ENCODE measurements at places on chromosomes 12 and 14.
A peak's percentile ranks its signal among the peaks of the same experiment; 100 is the strongest.

DNA sequence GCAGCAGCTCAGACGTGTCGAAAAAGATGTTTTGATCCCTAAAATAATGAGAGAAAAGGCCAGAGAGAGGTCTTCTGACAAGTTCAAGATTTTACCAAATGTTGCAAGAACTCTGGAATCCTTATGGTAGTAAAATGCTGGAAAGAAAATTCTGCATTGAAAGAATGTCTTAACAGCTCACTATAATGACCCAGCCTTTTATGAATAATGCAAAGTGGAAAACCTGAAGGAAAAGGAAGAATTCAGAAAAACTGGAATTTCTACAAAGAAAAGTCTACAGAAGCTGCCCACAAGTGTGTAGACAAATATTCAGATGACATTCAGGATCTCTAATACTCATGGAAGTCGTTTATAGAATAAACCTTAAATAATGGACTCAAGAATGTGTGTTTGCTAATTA is 1.8 kb upstream of the CCDC88C start:
- no peak for DNase-seq

GRCh38 chr14:54718046-54718445 is 151.1 kb downstream of the SAMD4A start:
- no peak for DNase-seq

GRCh38 chr14:44901696-44902095 is 60.1 kb downstream of the KLHL28 start:
- DNase-seq, result no peak

- no peak for DNase-seq
Measured at GRCh38 chr12:86230516-86231146, 25.6 kb downstream of the MGAT4C start.

DNA sequence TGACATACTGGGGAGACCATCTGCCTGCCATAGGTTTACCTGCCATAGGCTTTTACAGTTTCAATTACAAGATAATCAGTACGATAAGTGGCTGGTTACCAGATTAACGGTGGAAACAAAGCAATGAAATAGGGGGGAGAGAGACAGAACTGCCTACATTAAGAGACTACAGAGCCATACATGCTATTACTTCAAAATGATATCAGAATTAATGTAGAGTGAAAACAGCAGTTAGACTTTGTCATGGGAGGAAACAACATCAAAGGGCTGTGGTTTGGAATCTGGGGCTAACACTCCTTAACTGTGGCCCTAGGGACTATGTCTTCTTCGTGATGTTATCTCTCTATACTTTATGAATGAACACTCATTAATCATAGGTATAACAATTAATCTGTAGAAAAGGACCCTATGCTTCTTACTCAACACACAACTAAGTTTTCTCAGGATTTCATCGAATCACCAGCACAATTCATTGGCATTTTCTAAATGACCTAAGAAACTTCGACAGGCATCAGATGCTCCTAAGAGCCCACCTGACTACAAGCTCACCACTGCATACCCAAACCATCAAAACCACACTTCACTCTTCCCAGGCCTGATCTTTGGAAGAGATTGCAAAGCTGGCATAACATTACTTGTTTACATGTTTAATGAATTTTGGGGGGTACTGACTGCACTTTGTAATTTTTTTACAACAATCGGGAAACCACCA is 475.6 kb upstream of the SOX5 start:
- DNase-seq, result no peak

GRCh38 chr14:92962831-92963095 is 39.8 kb downstream of the CHGA start:
- no peak for DNase-seq

- DNase-seq, result no peak
Measured at GRCh38 chr12:75707983-75708382, 196.6 kb upstream of the KRR1 start.

DNA sequence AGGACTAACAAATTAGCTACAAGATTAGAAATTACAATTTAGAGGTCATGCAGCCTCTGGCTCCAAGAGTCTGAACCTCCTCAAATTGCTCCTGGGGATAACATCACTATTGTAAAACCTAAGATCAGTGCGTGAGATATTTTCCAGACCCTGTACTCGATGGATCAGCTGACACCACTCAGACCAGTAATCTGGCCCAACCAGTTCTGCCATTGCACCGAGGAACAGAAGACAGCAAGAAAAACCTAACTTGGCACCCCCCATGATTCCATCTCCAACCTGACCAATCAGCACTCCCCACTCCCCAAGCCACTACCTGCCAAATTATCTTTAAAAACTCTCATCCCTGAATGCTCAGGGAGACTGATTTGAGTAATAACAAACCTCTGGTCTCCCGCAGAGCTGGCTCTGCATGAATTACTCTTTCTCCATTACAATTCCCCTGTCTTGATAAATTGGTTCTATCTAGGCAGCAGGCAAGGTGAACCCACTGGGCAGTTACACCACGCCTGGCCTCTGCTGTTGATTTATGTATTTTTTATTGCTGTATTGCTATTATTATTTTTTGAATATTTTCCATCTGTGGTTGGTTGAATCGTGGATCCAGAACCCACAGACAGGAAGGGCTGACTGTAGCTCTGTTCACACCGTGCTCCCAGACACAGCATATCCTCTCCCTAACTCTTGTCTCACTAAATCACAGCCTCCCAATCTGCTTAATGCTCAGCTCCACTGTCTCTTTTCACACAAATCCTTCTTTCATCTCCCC is 9.2 kb downstream of the HEBP1 start:
- no peak for DNase-seq

DNA sequence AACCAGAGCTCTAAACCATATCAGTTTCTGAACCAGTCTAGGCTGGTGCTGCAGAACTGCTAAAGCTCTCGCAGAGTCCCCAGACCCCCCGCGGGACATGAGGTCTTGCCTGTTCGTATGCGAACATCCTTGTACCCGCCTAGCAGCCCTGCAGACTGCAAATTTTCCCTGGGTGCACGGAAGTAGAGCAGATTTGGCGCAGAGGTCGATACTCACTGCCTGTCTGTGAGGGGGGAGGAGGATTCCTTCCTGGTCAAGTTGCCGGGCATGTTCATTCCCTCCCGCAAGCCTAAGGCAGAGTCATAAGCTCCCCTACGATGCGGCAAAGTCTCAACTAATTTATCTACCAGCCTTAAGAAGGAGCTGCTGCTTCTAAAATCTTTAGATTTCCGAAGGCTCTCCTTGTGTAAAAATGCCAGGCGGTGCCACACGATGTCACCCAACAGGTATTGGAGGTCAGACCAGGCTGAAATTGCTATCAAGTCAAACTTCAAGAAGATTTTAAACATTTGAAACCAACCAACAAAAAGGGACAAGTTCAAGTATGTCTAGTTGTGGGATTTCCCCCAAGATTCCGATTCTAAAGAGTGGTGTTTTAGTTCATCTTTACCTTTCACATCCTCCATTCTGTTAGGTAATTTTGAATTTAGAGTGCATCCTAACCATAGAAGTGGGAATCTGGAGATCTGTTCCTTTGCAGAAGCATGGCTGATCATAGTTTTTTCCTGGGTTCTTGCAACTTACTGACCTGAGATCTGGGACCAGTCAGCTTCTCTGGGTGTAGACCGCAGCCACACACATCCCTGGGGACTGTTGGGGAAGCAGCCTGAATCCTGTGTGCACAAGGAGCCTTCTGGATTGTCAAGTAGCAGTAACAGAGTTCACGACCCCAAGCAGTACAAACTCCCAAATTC is 1.6 kb upstream of the PAX9 start:
- DNase-seq, result no peak

DNA sequence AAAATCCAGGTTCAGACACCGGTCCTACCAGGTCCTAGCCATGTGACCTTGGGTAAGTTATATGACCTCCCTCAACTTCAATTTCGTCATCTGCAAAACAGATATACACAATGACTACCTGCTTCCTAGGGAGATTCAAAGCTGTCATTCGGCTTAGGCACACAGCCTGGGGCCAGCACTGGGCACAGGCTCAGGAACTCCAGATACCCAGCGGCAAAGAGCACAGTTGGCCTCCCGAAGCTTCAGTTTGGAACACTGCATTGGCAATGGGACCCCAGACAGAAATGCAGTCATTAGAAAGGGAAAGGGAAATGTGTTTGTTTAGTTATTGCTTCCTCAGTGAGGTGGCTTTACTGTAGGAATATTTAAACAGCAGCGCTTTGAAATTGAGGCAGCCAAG is 11.4 kb downstream of the PLEKHG6 start:
- no peak for DNase-seq

DNA sequence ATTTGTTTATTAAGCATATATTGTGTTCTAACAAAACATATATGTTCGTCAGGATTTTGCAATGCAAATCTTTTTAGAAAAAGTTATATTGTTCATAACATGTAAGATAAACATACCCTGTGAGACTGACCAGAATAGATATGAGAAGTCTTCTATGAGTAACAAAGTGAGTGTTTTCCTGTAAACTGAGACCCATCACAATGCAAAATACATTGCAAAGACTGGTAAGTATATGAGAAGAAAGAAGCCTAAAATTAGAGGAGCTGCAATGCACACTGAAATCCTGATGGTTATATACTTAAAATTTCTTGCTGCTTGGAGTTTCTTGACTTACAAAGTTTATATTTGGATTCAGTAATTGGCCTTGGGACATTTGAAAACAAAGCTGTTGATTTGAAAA is 6.0 kb downstream of the HMGA2 start:
- no peak for DNase-seq

GRCh38 chr12:109385339-109386058 is 37.8 kb downstream of the MYO1H start:
- DNase-seq, result peak; percentile 41

- no peak for DNase-seq
Measured at GRCh38 chr14:65153101-65153500, 50.8 kb upstream of the MAX start.

DNA sequence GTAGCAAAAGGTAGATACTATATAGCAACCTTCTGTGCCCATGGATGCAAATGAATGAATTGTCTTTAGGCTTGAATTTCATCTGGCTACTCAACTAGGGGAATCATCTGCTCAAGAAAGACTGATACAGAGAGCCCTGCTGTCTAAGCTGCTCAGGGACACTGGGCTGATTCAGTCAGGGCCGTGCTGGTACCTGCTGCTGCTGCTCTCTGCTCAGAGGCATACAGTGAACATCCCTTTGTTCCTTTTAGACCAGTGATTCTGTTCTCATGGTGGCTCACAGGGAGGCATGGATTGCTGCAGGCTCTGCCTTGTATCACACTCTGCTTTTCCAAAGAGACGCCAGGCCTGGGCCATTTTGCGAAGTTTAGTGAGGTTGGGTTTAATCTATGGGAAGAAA is 14.1 kb downstream of the EIF2B2 start:
- DNase-seq, result no peak

DNA sequence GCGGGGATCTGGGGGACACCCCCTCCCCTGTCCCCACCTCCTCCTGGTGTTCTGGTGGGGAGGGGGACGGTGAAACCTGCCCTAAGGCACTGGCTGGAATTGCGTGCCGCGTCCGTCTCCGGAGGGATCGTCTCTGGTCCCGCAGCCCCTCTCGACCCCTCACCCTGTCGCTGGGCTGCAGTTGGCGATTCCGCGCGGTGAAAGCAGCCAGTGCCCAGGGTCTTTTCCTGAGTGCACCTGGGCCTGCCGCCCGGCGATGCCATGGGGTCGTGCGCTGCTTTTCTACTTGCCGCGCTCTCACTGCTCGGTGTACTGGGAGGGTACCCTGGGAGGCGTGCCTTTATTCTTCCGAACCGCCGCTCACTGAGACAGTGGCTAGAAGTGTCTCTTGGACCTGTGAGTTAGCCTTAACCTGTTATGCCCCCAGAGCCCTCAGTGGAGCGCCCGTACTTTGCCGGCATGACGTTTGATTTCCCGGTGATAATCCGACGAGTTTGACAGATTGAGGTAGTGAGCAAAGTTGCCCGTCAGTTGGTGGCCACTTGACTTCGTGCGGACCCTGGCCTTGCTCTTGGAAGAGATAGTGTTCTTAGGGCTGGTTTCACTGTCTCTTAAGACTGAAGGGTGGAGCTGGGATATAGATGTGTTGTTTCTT is 788 bp downstream of the SFSWAP start:
- no peak for DNase-seq

DNA sequence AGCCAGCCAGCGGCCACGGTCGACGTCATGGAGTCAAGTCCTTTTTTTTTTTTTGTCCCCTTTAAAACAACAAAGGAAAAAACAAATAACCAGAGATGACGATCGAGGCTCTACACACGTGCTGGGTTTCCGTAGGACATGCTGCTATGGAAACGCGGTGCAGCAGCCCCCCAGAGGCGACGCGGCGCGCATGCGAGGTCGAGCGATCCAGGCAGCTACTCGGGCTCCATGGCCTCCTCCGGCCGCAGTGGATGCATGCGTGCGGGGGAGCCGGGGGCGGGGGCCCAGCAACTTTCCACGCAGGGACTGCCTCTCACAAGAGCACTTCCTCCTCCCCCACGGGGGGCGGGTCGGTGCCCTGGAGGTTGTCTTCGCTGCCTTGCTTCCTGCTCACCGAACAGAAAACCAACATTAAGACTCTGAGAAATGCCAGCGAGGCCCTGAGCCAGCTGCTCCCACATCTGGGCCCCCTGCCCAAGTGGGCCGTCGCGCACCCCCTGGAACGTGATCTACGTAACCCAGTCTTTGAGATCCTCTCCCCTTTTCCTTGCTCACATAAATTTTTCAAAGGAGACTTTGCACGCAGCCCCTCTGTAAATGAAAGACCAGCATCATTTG is 30.7 kb downstream of the P2RX4 start:
- no peak for DNase-seq

- peak; percentile 6 for DNase-seq
Measured at GRCh38 chr12:107847830-107848229, 73.3 kb downstream of the ASCL4 start.

- peak; percentile 78 for DNase-seq
Measured at GRCh38 chr12:53746592-53747092, 5.1 kb downstream of the CISTR start.

- DNase-seq, result no peak
Measured at GRCh38 chr14:95157048-95157326, 342 bp downstream of the DICER1 start.

- DNase-seq, result peak; percentile 83
Measured at GRCh38 chr12:64679487-64680001, 69.2 kb downstream of the RASSF3 start.

GRCh38 chr12:130428116-130428515 is 90.4 kb downstream of the PIWIL1 start:
- DNase-seq, result no peak

GRCh38 chr14:48914382-48914781 is 671.8 kb downstream of the RPS29 start:
- no peak for DNase-seq

GRCh38 chr14:103613517-103613916 is 15.5 kb upstream of the KLC1 start:
- no peak for DNase-seq

Data from RPMI7951 (cell line).